ENCODE measurements at places on chromosomes 4 and X.

GRCh38 chr4:89324671-89325070, 17.1 kb upstream of the GPRIN3 start:
- no peak for DNase-seq

DNA sequence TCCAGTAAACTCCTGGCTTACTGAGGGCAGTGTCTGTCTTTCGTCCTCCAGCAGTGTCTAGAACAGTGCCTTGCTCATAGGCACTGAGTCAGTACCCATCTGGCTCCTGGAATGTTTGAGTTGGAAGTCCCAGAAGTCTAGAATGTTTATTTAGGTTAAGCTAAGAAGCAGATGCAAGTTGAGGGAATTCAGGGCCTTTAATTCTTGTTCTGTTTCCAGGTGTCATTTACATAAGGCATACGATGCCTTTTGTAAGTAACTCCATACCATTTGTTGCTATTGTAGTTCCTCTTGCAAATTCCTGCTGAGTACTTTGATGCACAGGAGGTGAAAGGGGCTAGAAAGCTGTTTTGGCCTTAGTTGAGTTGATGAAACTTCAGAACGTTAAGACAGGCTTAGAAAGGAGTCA, 22.2 kb downstream of the ARHGAP10 start:
- DNase-seq = no peak

- no peak for DNase-seq
Observed at GRCh38 chrX:150361070-150361776, 1.9 kb upstream of the MAMLD1 start.

DNA sequence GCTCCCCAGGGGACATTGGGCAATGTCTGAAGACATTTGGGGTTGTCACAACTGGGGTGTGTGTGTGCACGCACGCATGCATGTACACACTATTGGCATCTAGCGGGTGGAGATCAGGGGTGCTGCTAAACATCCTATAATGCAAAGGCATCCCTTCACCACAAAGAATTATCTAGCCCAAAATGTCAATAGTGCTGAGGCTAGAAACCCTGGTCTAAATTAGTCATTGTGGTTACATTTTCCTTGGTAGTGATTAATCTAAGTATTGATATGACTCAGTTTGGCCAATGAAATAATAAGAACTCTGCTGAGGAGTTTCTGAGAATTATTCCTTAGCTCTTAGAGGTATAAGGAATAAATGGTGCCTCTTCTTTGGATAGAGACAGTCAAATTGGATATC, 200.2 kb downstream of the CLCN4 start:
- DNase-seq = no peak

GRCh38 chr4:148089624-148090023, 352.6 kb downstream of the NR3C2 start:
- DNase-seq = no peak

DNA sequence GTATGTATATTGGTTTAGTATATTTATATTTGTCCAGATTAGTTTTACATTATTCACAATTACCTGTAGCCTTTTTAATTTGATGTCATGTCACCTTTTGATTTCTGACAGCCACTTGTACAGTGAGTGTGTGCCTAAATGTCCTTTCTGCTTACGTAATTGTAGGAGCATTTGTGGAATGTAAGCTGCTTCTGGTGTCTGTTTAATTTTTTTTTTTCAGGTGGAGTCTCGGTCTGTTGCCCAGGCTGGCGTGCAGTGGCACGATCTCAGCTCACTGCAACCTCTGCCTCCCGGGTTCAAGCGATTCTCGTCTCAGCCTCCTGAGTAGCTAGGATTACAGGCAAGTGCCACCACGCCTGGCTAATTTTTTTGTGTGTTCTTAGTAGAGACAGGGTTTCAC, 91.2 kb upstream of the XAGE2 start:
- no peak for DNase-seq

GRCh38 chr4:76624241-76624681, 189.2 kb downstream of the SHROOM3 start:
- DNase-seq = no peak

DNA sequence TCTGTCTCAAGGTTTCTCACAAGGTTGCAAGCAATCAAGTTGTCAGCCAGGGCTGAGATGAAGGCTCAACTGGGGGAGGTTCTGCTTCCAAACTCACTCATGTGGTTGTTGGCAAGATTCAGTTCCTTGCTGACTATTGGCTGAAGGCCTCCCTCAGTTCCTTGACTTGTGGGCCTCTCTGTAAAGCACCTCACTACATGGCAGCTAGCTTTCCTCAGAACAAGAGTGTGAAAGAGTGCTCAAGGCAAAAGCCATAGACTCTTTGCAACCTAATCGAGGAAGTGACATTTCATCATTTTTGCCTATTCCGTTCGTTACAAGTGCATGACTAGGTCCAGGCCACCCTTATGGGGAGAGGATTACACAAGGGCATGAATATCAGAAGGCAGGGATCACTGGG, 52.0 kb downstream of the CXorf58 start:
- DNase-seq = no peak

- DNase-seq = no peak
Observed at GRCh38 chr4:182192511-182193181, 50.6 kb upstream of the TENM3 start.

- DNase-seq = no peak
Observed at GRCh38 chr4:158818560-158819140, 49.8 kb downstream of the FNIP2 start.

GRCh38 chr4:75820676-75821075, 81.6 kb downstream of the PPEF2 start:
- no peak for DNase-seq

DNA sequence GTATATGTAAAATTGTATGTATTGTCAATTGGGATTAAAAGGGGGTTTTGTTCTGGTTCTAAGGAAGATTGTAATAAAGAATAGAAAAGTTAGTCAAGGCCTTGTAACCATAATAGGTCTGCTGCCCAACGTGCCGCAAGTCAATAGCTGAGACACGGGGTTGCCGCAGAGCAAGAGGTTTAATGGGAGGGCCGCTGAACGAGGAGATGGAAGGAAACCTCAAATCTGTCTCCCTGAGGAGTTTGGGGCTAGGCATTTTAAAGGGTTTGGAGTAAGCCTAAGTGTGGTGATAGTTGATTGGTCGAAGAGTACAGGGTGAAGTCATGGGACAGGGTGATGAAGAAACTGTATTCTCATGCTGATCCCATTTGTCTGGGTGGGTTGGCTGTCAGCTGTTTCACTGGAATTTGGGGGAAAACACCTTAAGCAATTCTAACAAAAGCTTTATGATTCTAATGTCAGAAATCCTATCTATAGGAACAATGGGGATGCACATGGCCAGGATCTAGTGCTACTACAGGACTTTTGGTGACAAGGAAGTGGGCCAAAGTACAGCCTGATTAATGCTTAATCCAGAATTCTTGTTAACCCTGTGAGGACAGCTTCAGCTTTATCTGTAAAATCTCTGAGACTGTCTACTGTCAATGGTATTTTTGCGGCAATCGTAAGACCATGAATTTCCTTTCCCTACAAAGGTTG, 86.9 kb downstream of the RELL1 start:
- DNase-seq = no peak

GRCh38 chr4:183447646-183448045, 3.2 kb downstream of the CDKN2AIP start:
- DNase-seq = no peak

DNA sequence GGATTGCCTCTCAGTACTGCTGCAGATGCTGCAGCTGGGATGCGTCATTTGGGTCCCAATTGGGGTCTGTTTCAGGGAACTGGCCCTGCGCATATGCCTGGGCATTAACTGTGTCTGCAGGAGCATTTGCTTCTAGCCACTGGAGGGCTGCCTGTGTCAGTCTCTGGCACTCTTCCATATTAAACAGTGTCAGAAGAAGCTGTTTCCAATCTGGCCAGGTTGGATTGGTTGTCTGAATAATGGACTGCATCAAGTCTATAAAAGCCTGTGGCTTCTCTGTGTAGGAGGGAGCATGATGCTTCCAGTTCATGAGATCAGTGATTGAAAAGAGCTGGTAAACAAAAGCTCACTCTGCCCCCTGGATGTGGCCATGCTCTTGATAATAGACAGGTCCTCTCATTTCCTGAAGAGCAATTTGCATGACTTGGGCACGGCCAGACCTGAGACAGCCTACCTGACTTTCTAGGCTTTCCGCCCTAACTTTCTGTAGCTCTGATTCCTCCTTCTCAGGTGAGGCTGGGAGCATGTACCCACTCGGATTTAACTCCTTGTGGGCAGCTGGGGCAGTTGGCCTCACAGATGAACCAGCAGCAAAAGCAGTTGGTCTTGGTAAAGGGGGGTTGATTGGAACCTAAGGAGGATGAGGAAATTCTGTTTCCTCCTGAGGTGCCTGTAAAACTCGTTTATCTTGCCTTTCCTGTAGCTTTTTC, 29.2 kb downstream of the SULT1E1 start:
- DNase-seq = no peak

DNA sequence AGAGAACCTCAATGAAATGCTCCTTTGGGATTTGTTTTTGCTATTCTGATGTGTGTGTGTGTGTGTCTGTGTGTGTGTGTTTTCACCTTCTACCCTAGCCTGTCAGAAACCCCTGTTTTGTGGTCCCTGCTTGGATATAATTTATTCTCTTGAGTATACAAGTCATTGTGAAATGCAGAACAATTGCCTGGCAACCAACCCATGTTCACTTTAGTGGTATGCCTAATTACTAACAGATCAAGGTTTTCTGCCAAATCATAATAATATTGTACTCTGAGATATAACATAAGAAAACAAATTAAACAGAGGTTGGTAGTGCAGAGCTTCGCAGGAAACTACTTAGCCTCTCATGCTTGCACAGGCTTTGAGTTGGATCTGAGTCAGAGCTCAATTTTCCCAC, 7.0 kb upstream of the TET2 start:
- DNase-seq = no peak

DNA sequence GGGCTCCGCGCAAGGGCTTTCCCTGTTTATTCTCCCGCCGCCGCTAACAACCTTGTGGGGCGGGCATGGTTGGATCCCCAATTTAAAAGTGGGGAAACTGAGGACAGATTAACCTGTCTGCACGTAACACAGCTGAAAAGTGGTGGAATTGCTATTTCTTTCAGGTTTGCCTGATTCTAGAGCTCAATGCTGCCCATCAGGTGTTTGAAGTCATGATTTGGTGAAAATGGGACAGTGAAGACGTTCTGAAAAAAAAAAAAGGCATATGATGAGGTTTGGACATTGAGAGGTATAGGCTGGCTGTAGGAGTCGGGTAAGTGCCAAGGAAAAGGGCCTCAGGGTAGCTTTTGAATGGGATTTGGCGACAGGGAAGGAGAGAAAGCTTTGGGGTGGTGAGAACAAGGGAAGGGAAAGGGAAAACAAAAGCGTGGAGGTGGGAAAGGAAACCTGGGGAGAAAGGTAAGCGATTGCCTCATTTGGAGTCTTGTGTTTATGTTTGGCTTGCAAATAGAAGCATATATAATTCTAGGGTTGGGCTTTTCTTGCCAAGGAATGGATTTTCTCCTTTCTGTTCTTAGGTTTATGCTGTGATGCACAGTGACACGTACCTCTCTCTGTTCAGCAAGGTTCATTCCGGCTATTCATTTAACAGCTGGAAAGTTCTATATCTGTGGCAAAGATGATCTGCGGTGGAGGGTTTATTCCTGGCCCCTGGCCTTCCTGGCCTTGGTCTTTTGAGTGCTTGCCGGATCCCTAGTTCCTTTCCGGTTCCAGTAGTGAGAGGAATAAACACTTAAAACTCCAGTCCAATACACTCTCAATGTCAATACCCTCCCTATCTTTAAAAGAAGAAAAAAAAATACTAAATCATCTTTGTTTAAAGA, 2.4 kb upstream of the STIM2 start:
- no peak for DNase-seq

- DNase-seq = no peak
Observed at GRCh38 chr4:173807347-173807746, 277.3 kb upstream of the HAND2 start.

GRCh38 chrX:121151293-121151692, 103.9 kb downstream of the GLUD2 start:
- DNase-seq = no peak

- DNase-seq = no peak
Observed at GRCh38 chr4:98620087-98620784, 38.2 kb downstream of the TSPAN5 start.

GRCh38 chrX:109281483-109282275, 200.2 kb downstream of the GUCY2F start:
- DNase-seq = no peak

GRCh38 chrX:130895299-130895698, 7.7 kb downstream of the ENOX2 start:
- no peak for DNase-seq

GRCh38 chr4:118927974-118928373, 39.3 kb downstream of the SYNPO2 start:
- no peak for DNase-seq

- DNase-seq = no peak
Observed at GRCh38 chrX:124493984-124494383, 147.6 kb downstream of the SH2D1A start.

DNA sequence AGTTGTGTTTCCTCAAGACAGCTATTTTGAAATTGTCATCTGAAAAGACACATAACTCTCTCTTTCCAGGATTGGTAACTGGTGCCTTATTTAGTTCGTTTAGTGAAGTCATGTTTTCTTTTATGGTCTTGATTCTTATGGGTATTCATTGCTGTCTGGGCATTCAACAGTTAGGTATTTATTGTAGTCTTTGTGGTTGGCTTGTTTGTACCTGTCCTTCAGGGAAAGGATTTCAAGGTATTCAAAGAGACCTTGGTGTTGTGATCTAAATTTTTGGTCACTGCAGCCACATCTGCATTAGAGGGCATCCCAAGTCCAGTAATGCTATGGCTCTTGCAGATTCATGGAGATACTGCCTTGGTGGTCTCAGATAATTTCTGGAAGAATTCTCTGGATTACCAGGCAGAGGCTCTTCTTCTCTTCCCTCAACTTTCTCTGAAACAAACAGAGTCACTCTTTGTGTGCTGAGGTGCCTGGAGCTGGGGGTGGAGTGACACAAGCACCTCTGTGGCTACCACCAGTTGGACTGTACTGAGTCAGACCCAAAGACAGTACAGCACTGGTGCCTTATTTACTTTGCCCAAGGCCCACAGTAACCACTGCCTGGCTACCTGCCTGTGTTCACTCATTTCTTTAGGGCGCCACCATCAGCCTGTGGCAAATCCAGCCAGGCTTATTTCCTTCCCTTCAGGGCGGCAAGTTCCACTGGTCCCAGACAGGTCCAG, 620.4 kb downstream of the KCNIP4 start:
- DNase-seq = no peak

DNA sequence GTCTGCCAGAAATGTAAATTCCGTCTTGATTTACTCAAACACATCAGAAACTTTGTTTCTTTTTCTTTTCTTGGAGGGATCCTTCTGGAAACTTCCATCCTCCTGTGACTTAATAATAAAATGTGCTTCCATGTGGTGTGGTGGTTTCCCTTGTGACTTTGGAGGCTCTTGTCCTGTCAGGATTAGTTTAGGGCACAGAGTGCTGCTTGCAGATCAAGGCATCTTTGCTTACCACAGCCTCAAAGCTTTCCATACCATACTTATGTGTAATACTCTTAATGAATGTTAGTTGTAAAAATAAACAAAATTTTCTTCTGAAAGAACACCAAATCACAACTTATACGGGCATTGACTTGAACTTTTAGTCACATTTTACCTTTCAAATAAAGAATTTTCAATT, 27.4 kb downstream of the GBA3 start:
- no peak for DNase-seq

All from stimulated activated CD4-positive, alpha-beta T cell treated with anti-CD3 and anti-CD28 coated beads, Interleukin-4, amount 100 ng/mL, for 4 hours (primary cell).